ENCODE measurements at places on chromosomes 3 and 15.

DNA sequence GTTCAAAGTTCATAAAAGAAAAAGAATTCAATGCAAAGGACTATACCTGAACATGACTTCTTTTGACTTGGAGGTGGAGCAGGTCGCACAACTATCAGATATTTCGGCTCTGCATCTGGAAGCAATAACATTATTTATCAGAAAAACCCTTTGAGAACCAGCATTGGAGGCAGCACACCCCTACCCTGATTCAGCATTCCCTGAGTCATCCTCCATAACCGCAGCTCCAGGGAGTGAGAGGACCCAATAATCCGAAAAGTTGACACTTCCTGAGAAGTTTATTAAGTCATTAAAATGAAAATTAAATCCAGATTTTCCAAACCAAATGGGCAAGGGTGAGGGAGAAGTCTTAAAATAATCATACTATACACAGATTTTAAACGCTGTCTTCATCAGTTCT, 90.6 kb downstream of the ABI3BP start:
- no peak for DNase-seq

DNA sequence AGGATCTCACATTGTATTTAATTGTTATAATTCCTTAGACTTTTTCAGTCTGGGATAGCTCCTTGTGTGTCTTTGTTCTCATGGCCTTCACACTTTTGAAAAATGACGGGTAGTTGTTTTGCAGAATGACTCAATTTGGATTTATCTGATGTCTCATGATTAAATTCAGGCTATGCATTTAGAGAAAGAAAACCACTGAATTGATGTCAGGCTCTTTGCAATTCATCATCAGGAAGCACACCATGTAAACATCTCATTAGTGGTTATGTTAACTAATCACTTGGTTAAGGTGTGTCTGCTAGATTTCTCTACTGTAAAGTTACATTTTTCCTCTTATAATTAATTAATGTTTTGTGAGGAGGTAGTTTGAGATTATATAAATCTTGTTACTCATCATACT, 8.0 kb upstream of the SLC22A13 start:
- DNase-seq = no peak

DNA sequence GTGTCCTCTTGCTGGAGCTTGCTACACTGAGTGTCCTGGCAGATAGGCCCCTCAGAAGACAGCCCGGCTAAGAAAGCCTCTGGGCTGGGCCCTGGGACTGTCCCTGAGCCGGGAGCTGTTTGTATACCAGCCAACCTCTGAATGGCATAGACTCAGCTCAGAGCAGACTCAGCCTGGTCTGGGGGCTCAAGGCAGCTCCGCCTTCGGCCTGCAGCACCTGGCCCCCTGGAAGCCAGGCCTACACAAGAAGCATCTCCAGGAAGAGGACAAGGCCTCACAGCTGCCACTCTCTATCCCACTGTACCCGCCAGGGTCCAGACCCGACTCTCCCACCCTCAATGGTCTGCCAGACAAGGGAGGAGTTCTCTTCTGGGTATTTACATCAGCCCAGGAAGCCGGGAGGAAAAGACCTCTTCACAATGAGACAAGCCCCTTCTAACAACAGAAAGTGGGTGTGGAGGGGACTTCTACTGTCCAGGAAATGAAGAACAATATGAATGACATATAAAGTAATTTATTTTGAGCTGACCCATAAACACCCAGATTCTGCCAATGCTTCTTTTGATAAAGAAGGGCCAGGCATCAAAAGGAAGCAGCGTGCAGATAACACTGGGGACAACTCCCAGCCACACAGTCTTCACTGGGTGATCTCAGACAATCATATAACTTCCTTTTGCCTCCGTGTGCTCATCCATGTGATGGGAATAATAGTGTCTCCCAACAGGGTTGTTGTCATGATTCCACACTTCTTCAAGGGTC, 110.2 kb downstream of the TPRA1 start:
- no peak for DNase-seq

GRCh38 chr15:29815000-29815710, 7.1 kb downstream of the TJP1 start:
- DNase-seq = no peak

DNA sequence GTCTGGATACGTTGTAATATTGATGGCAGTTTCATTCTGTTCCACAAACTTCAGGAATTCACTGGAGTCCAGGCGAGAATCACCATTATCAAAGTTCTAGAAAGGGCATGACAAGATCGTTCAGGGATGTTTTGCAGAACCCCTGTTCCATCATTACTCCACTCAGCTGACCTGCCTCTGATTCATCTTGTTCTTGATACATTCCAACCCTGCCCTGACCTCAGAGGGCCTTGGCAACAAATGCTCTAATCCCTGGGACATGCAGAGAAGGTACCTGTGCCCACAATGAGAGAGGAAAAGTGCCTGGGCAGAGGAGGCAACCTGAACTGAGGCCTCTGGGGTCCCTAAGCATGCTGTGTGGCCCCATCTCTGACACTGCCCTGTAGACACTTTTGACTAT, 45.9 kb downstream of the FSTL1 start:
- DNase-seq = no peak

DNA sequence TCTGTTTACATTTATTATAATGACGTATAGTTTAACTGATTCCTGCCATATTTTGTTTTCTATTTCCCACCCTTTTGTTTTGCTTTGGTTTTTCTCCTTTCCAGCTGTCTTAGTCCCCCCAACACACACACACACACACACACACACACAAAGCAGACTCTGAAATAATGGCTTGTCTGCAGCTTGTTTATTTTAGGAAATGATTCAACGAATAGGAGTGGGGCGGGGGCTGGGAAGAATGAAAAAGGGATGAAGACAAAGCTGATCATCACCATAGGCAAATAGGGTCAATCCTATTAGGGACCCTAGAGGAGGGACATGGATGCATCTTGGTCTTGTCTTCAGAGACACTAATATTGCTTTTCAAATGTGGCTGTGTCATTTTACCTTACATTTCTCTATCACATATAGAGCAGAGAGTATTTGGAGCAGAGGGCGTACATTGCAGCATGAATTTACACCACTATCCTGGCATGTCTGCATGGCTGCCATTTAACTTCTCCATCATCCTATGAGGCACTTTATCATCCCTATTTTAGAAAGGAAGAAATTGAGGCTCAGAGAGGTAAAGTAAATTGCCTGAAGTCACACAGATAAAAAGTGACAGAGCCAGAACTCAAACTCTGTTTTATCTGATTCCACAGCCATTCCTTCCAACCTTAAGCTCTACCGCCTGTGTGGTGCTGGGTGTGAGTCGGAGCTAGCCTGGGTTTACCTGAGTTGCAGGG, 147.2 kb upstream of the TPM1 start:
- no peak for DNase-seq

DNA sequence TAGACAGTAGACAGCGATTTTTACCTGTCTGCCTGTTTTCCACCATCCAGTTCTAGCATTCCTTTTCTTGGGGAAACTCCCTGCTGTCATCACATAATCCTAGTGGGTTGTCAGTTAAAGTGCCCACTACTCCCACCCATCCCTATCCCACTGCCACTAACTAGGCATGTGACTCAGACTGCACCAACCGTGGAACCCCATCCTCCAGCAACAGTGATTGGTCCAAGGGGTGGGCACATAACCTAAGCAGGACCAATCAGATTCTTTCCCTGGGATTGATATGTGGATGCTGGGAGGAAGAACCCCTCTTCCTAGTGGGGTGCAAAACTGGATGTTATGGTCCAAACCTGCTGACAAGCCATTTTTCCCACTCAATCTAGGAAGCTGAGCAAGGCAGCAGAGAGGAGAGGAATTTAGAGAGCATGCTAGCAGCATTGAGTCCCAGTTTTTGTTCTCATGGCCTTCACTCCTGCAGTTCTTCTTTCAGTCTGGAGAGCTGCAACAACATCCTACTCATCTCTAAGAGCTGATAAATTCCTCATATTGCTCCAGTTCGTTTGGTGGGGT, 3.9 kb upstream of the INSYN1 start:
- DNase-seq = no peak

- DNase-seq = no peak
These were observed 95.7 kb downstream of the LRRC3B start for GRCh38 chr3:26718315-26718714.

DNA sequence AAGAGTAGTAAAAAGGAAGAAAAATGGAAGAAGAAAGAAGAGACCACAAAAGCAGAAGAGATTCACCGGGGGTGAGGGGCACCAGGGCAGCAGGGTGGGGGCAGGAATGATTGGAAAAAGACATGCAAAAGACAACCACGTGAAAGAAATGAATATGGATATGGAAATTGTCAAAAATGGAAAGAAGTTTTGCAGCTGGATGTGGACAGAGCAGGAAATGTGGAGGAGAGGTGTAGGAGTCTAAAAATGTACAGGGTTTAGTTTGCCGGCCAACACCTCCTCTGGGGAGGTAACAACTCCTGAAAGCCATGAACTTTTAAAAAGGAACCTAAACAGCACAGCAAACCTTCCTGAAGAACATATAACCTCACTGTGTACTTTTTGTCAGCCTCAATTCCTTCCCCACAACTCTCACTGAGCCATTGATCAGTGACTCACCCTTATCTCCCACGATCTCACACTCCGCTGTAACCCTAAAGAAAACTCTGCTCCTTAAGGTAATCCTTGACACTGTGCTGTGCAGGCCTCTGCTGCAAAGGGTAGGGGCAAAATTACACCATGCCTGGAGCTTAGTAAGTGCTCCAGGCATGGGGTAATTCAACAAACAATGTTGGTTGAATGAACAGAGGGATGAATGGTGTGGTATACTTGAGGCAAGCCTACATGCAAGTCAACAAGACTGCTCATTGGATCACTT, 100.2 kb upstream of the BOC start:
- DNase-seq = no peak

DNA sequence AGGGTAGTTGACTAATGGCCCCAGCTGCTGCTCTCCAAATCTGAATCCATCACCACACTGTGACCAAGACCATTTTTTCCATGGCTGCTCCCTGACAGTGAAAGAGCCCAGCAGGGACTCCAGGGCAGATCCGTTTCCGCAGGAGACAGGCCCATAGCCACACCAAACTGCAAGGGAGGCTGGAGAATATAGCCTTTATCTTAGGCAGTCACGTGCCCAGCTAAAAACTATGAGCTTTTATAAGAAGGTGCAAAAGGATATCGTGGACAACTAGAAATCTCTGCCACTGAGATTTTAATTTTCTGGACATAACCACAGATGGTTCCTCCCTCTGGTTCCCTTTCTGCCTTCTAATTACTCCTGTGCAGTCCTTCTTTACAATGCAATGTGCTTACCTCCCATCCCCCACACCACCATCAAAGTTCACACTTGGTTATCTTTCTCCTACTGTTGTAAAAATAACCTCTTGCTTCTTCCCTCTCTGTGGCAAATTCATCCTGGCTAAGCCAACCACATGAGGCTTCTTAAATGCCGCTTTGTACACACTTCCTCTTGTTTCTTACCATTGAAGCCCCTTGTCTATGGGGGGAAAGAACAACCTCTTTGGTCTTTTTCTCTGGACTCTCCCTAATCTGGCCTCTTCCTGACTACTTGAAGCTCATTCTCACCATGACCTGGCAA, 233.7 kb downstream of the SHQ1 start:
- no peak for DNase-seq

DNA sequence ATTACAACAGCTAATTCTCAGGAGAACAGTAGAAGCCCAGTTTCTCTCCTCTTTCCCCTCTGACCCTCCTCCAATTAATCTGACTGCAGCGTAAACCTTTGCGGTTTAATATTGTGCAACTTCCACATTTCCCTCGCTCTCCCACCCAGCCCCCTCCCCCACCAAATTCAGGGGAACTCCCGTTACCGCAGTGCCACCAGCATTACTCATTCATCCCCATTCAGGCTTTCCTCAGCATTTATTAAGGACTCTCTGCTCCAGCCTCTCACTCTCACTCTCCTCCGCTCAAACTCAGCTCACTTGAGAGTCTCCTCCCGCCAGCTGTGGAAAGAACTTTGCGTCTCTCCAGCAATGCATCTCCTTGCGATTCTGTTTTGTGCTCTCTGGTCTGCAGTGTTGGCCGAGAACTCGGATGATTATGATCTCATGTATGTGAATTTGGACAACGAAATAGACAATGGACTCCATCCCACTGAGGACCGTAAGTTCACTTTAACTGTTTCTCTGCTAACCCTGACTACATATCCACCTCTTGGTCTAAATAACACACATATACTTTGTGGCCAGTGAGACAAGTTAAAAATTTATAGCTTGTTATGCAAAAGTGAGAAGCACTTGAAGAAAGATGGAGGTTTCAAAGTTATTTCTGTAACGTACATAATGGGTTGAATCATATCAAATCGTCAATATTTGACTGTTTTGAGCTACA, at the start of gene PTX3:
Gene PTX3, plus strand, starts transcription at position 268 of the 709 bp plus-strand sequence. Its CDS starts 84 bp downstream, at position 352.
- no peak for DNase-seq

- DNase-seq = no peak
These were observed 241.0 kb downstream of the NSUN3 start for GRCh38 chr3:94303897-94304296.

DNA sequence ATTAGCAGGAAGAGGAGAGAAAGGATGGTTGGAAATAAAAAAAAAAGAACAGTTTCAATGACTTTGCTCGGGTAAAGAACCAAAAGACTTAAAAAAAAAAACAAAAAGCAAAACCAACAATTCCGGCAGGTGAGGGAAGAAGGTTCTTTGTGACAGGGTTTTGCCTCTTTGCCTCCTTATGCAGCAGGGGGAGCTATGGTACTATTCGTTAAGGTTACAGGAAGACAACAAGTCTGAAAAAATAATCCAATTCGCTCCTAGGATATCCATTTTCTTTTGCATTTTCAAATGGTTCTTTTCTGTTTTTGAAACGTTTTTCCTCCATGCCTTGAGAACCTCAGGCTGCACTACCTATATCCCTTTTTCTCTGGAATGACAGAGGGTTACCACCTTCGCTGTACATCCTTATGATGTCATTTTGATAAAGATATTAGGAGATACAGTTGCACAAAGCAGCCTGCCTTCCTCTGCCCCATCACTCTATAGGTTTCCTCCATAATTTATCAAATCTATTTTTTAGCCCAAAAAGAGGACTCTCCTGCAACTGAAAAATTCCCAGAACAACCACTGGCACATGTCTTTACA, 55.0 kb downstream of the CFAP20DC start:
- DNase-seq = peak; percentile 38

- no peak for DNase-seq
These were observed 632.2 kb downstream of the FOXP1 start for GRCh38 chr3:70951316-70951715.

- no peak for DNase-seq
These were observed 801.3 kb downstream of the EPHA3 start for GRCh38 chr3:89908711-89909213.

DNA sequence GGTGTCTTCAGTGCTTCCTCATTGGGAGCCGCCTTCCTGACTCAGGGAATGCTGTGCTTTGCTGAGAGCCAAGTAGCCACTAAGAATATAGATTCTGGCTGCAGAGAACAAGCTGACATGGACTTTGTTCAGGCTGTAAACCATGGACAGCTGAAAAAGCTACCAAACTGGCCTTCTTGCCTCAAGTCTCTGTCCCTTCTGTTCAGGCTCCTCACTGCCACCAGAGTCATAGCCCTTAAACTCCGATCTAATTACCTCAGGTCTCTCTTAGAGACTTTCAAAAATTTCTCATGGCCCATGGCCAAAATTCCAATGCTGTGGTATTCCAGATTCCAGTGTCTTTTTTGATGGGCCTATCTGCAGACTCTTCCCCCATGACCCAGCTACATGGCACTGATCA, 19.4 kb upstream of the PTX3 start:
- no peak for DNase-seq

GRCh38 chr3:164208048-164208447, 870.2 kb downstream of the SI start:
- DNase-seq = no peak
